ENCODE measurements at places on chromosomes 11 and 22.

DNA sequence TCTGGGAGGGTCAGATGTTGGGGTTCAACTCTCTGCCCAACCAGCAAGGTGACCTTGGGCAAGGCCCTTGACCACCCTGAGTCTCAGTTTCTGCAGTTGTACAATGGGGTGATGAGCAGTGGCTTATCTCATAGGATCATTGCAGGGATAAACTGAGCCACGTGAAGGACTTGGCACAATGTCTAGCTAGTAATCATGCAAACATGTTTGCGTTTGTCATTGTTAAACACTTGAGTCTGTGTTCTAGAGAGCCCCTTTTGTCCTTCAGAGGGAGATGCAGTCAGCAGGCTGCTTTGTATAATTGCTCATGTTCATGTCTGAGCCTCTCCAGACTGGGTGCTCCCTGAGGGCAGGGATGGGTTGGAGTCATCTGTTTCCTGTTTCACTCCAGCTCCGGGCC lies 15.8 kb downstream of the CD82 start:
- DNase-seq: no peak

GRCh38 chr11:47010179-47010578 lies 73.6 kb downstream of the CSTPP1 start:
- no peak for DNase-seq

- no peak for DNase-seq
These were observed 47.6 kb downstream of the CACNA1I start for GRCh38 chr22:39617970-39618757.

- DNase-seq: no peak
These were observed 9.8 kb downstream of the TRAF6 start for GRCh38 chr11:36500315-36500721.

- no peak for DNase-seq
These were observed 6.3 kb downstream of the LDHAL6A start for GRCh38 chr11:18461909-18462308.

DNA sequence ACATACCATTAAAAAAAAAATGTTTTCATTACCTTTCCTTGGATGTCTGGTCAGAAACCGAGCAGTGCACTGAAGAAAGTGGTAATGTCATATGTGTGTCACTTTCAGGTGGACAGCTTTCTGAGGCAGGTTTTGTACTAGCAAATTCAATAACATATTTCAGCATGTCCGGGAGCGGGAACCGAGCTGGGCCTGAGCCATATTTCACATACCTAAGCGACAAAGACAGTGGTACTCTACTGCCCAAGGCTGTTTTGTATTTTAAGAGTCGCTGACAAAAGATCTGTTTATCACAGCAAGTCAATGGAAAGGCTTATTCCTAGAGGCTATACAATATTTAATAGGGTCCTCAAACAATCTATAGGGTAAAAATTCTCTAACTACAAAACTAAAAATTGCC lies 38.0 kb downstream of the CLDN25 start:
- DNase-seq: no peak

- no peak for DNase-seq
These were observed 13.1 kb upstream of the ARSA start for GRCh38 chr22:50640857-50641647.

GRCh38 chr22:44934454-44934735 lies 75.4 kb downstream of the PHF21B start:
- no peak for DNase-seq

DNA sequence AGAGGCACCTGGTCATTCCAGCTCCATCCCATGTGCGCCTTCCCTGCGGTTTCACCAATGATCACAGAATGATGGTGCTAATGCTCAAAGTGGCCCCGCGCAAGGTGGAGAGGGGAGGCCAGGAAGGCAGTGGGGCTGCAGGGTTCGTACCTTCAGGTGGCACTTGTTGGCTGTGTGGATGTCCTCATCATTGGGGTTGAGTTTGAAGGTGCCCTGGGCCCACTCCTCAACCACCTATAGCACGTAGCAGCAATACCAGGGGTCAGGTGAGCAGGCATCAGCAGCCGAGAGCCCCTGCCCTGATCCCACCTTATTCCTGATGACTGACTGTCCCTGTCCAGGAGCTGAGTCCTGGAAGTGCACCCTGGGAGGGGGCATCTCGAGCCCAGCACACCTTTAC lies 20.6 kb upstream of the DRICH1 start:
- no peak for DNase-seq

DNA sequence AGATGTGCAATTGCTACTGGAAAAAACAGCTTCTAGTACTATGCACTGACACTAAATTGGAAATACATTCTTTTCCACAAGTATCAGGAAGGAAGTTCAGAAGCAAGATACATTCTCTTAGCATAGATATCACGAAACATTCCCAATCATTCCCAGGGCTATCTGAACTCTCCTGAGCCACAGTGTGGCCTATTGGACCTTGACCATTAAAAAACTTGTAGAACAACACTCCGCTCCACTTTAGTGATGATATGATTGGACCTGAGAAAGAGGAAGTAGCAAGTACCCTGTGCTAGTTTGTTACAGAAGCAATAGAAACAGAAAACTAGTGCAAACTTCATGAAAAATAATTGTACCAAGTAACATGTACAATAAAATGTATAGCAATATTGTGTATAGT lies 11.4 kb upstream of the OR5AK2 start:
- no peak for DNase-seq

- no peak for DNase-seq
These were observed 4.4 kb downstream of the ARRB1 start for GRCh38 chr11:75346912-75347647.

DNA sequence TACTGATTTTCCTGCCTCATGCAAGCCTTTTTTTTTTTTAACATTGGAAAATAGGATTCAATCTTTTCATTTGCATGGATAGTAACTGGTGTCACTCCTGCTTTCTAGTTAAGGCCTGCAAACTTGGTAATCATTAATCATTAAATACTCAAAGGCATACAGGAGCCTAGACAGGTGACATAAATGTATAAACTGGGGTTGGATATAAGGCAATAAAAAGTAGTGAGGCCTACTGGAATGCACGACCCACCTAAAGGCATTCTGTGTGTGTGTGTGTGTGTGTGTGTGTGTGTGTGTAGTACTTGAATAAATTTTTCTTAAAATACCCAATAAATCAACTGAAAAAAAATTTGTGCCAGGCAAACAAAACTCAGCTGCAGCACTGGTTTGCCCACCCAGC lies 7.9 kb downstream of the TOMM22 start:
- no peak for DNase-seq

DNA sequence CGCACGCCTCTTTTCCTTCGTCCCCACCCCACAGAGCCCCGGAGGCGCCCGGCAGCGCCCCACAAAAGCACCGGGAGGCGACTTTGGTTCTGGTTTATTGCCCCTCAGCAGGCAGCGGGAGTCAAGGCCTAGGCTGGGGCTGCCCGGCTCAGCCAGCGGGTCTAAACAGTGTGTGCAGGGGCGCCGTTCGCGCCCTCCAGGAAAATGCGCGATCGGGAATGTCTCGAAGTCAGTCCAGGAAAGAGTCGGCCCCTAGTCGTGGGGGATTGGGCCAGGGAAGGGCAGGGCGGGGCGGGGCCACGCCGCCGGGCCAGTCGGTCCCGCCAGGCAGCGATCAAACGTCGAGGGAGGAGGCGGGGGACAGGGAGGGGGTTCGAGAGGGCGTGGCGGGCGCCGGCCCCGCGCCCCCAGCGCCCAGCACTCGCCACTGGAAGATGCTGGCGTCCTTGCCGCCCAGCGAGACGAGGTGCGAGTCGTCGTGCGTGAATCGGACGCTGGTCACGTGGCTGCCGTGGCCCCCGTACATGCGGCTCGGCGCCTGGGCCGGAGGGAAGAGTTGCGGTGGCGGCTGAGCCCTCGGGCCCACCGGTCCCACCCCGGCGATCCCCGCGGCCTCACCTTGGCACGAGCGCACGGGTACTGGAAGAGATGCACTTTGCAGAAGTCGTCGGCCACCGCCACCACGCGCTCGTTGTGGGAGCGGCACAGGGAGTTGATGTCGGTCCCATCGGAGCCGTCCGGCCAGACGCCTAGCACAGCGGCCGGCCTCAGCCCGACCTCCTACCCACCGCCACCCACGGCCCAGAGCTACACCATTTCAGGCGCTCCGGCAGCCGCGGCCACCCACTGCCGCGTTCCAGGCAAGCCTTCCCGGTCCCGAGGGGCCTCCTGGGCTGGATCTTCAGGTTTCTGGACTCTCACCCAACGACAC lies 741 bp upstream of the MTA2 start:
- peak; percentile 33 for DNase-seq

DNA sequence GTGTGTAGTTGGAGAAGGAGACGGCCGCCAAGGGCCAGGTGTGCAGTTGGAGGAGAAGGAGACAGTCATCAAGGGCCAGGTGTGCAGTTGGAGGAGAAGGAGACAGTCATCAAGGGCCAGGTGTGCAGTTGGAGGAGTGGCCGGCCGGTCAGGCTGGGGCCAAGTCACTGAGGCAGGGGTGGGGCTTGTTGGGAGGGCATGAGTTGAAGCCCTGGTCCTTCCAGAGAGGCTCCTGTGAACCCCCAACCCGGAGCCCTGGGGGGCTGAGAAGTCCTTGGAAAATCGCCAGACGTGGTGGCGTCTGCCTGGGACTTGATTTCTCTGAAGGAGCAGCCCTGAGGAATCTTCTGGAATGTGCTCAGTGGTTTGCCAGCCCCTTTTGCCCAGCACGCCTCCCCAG lies 1320.5 kb downstream of the BRD1 start:
- no peak for DNase-seq

DNA sequence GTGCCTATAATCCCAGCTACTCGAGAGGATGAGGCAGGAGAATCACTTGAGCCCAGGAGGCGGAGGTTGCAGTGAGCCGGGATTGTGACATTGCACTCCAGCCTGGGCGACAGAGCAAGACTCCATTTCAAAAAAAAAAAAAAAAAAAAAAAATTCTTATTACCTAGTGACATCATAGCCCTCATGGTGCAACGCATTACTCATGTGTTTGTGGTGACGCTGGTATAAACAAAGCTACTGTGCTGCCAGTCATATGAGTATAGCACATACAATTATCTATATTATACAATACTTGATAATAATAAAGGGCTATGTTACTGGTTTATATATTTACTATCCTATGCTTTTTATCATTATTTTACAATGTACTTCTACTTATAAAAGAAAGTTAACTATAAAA lies 41.2 kb downstream of the OR2AT4 start:
- DNase-seq: no peak

GRCh38 chr11:83056204-83056603 lies 15.5 kb downstream of the RAB30 start:
- DNase-seq: no peak

- DNase-seq: no peak
These were observed 205.1 kb downstream of the NXPE2 start for GRCh38 chr11:114883472-114883871.

DNA sequence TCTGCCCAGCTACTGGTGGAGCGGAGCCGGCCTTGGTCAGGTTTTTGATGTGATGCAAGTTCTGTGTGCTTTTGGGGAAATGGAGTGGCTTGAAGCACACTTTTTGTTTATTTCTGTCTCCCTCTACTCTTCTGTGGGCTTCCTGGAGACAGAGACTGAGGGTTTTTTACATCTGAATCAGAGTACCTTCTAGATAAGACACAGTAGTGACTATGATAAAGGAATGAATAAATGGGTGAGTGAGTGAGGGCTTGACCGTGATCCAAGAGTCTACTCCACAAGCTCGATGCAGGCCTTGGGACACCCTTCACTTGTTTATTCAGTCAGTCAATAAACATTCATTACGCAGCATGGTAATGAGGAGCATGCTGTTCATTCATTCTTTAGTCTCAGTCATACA lies 125.7 kb downstream of the PKNOX2 start:
- DNase-seq: no peak

DNA sequence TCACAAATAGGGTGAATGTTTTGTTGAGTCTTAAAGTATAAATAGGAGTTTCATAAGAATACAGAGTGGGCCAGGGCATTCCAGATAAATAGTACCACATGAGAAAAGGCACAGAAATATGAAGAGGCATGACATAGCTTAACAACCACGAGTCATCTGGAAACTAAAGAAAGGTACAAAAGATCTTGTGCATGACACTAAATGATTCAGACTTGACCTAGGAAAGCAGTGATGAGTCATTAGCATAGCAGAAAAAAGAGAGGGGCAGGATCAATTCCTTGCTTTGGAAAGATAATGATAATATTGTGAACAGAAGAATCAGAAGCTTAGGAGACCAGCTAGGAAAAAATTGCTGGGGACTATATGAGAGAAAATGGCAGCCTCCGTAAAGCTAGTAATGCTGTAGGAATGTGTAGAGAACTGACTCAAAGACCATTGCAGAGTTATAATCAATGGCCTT lies 47.6 kb upstream of the FIBIN start:
- no peak for DNase-seq

- no peak for DNase-seq
These were observed 8.0 kb downstream of the SLC16A8 start for GRCh38 chr22:38075961-38076360.

DNA sequence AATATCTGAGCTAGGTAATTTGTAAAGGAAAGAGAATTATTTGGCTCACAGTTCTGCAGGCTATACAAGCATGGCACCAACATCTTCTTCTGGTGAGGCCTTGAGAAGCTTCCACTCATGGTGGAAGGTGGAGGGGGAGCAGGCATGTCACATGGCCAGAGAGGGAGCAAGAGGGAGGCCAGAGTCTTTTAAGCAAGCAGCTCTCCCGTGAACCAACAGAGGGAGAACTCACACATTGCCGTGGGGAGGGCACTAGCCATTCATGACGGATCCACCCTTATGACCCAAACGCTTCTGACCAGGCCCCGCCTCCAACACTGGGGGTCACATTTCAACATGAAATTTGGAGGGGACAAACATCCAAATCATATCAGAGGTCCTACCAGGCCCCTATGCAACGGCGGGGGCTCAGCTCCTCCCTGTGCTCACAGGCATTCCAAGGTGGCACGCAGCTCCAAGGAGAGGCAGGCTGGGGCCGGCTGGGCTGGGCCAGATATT lies 4.6 kb downstream of the C11orf96 start:
- no peak for DNase-seq

DNA sequence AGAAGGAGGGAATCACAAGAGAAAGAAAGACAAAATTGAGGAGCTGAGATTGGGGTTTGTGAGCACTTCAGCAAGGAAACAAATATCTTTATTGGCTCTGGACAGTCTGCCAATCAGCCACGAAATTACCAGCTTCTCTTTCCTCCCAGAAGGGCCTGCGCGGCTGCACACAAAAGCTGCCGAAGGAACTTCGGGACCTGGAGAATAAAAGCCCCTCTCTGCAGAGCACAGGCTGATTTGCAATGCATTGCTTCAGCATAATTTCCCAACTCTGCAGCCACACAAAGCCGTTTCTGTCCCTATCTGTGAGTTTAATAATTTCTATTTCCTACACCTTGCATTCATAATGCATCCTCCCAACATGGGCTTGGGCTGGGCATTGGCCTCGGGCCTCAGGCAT lies 522.6 kb downstream of the BUD13 start:
- no peak for DNase-seq

DNA sequence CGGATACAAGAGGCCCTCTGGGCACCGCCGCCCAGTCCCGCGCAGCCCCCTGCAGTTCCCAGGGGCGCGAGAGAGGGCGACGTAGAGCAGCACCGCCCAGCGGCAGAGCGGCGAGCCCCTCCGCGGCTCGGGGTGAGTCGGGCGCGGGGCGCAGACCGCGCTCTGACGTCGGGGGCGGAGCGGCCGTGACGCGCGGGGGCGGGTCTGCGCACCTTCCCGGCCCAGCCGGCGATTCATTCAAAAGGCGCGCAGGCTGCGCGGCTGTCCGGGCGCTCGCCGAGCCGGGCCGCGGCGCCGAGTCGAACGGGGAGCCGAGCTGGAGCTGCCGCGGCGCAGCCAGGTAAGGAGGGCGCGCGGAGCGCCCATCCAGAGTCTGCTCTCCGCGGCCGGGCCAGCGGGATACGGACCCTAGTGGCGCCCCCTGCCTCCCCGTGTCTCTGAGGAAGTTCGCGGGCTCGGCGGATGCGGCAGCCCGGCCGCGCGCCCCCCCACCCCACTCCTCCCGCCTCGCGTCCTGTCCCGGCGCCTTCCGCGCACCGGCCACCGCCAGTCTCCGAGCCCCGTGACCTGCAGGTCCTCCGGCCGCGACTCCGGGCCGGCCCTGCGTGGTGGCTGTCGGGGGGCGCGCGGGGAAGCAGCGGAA lies at the start of gene RELT:
TSS of gene RELT (plus strand) at position 240 of the 643 bp plus-strand sequence. CDS start 12,738 bp downstream, outside the sequence.
- DNase-seq: peak; percentile 92
